Umbilical cord (tissue), 2 donors: ENCODE measurements at places on chromosomes 1 and 21. TPM values are rescaled to one million over a fixed set of nuclear protein-coding genes. Genes with fewer than 3 reads are reported as not detected.
A peak's percentile ranks its signal among the peaks of the same experiment; 100 is the strongest.

The POU3F1 gene
- total RNA-seq = not detected

DNA sequence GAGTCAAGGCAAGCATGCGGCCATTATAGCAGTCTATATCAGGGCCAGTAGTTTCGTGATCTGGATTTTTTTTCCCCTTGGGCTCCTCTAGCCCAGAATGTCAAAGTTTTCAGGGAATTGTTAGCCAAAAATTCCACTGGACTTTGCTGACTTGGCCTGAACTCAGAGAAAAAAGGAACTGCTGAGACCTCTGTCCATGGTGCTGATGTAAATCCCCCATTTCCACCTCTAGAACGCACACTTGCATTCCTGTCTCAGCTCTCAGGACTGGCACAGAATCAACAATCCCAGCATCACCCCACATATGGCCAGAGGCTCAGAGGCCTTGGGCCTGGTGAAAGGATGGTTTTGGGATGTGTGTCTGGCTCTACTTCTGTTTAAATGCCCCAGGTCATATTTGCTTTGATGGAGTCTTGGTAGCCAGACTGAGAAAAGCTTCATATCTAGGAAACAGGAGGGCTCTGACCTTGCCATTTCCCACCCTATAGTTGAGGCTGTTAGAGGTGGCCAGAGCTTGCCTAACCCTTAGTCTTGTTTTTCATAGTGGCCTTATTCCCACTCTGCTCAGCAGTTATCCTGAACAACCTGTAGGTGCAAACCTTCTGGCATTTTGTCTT lies 16.9 kb upstream of the EFCAB14 start:
- peak; percentile 57 for DNase-seq

- DNase-seq = peak; percentile 72
Measured at GRCh38 chr1:202623075-202623474, 87.2 kb downstream of the SYT2 start.

GRCh38 chr21:40043423-40043822 lies 176.2 kb downstream of the PCP4 start:
- no peak for DNase-seq

DNA sequence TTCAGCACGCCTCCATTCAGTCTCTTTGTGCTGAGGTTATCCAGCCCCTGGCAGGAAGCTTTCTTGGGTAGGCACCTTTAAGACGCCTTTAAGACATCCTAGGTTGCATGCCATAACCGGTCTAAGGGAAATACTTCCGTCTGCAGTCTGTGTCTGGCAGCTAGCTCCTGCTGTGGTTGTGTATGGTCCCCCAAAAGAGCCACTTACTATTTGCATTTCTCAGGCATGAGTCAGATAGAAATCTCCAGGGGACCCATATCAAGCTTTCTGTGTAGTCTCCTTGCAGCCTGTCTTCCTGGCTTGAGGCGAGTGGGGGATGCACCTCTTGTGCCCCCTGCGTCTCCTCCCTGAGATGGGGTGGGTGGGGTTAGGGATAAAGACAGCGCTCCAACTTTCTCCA lies 10.0 kb upstream of the RYR2 start:
- peak; percentile 60 for DNase-seq

The SH2D1B gene
- total RNA-seq = not detected

The WNT4 gene
- total RNA-seq = 14.0 TPM

The TRIM45 gene
- 12.0 TPM for total RNA-seq

GRCh38 chr1:209667708-209668107 lies 7.5 kb upstream of the G0S2 start:
- no peak for DNase-seq

The ANKRD35 gene
- 0.72 TPM for total RNA-seq

The OR2T11 gene
- total RNA-seq = 0.48 TPM

The ILDR2 gene
- 4.1 TPM for total RNA-seq

The CLEC20A gene
- not detected for total RNA-seq

The C1QA gene
- total RNA-seq = 122 TPM

- no peak for DNase-seq
Measured at GRCh38 chr1:94110021-94110761, 10.8 kb downstream of the ABCA4 start.

GRCh38 chr1:23444596-23445390 lies 20.2 kb upstream of the TCEA3 start:
- DNase-seq = peak; percentile 70

The SFN gene
- 21.4 TPM for total RNA-seq

DNA sequence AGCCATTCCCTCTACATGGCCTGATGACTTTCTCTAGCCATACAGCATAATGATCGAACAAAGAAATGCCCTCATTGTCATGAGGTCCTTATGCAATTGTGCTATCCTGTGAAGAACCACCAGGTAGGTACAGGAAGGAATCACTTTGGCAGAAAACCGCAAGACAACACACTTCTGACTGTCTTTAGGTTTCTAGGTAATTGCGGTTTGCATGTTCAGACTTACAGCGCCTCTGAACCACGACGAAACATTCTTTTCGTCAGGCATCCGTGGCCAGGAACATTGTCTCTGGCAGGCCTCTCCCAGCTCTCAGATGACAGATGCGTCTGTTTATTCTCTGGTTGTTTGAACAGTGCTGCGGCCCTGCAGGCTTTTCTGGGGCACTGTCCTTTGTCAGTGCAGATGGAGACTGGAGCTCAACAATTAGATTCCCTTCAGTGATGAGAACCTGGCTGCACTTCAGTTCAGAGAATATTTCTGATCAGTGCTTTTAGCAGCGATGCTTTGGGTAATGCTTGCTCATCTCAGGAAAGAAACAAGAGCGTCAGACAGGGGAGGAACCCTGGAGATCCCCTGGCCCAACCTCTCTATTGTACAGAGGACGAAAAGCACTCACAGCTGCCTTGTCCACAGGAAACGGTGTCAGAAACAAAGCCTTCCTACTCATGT lies 63.4 kb downstream of the B3GALT5 start:
- peak; percentile 95 for DNase-seq

The MDM4 gene
- total RNA-seq = 58.7 TPM

DNA sequence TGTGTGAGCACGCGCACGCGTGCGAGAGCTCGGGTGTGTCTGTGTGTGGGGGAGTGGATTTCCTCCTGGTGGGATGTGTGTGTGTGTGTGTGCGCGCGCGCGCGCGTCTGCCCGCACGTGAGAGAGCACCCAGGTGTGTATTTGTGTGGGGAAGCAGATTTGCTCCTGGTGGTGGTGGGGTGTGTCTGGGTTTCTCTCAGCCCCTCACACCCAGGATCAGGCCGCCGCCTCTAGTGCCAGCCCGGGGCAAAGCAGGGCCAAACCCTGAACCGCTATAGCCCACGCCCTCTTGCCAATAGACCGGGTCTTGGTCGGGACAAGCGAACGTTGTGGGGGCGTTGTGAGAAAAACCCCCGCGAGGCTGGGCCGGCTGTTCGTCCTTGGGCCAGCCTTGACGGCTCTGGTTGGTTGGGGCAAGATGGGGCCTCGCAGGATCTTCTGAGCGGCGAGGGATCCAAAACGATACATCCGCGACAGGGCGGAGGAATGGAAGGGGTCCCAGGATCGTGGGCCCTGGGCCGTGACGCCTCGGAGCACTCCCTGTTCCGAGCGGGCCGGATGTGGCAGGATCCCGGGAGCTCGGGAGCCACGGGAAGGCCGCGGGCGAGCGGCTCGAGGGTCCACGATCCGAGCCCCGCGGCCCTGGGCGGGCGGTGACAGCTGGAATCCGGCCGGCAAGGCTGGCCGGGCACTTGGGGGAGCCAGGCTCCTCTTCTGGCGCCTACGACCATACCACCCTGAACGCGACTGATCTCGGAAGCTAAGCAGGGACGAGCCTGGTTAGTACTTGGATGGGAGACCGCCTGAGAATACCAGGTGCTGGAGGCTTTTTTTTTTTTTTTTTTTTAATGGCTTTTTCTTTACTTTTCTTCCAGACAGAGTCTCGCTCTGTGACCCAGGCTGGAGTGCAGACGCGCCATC lies 68.2 kb downstream of the RNF187 start:
- DNase-seq = no peak

The TMPRSS15 gene
- total RNA-seq = 2.6 TPM

- DNase-seq = peak; percentile 84
Measured at GRCh38 chr1:211581526-211581925, 2.6 kb upstream of the SLC30A1 start.
